ENCODE measurements at places on chromosomes 5 and 9.

- DNase-seq = no peak
Observed at GRCh38 chr5:135823881-135824280, 10.6 kb upstream of the SLC25A48 start.

GRCh38 chr9:122820490-122820845 is 7.9 kb downstream of the PDCL start:
- DNase-seq = no peak

DNA sequence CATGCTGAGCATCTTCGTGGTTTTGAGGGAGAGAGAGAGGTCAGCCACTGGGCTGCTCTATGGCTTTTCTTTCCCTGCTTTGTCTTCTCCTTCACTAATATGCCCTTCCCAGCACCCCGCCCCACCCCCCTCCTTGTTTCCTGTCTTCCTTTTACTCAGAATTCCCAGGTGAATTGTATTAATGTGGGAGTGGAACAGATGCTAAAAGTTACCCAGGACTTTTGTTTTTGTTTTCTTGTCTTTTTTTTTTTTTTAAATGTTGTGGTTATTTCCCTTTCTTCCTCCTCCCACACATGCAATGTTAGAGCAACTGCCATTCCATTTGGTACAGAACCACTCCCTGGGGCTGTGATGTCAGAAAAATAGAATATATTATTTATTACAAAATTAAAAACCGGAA is 442.7 kb upstream of the CD180 start:
- no peak for DNase-seq

DNA sequence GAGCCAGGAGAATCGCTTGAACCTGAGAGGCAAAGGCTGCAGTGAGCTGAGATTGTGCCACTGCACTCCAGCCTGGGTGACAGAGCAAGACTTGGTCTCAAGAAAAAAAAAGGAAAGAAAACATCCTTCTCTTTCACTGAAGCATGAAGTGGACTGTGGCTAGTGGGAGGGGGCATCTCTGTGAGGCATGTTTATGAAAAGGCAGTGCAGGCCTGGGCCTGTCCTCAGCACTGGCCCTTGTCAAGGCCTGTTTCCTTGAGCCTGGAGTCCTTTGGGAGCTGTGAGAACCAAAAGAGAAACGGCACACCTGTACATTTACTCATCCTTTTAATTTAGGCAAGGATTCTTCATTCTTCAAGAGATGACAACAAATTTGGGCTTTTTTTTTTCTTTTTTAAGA is 18.3 kb upstream of the FUBP3 start:
- no peak for DNase-seq

GRCh38 chr5:147732291-147732883 is 50.1 kb downstream of the JAKMIP2 start:
- no peak for DNase-seq

- DNase-seq = no peak
Observed at GRCh38 chr9:110897943-110898342, 140.3 kb downstream of the LPAR1 start.

DNA sequence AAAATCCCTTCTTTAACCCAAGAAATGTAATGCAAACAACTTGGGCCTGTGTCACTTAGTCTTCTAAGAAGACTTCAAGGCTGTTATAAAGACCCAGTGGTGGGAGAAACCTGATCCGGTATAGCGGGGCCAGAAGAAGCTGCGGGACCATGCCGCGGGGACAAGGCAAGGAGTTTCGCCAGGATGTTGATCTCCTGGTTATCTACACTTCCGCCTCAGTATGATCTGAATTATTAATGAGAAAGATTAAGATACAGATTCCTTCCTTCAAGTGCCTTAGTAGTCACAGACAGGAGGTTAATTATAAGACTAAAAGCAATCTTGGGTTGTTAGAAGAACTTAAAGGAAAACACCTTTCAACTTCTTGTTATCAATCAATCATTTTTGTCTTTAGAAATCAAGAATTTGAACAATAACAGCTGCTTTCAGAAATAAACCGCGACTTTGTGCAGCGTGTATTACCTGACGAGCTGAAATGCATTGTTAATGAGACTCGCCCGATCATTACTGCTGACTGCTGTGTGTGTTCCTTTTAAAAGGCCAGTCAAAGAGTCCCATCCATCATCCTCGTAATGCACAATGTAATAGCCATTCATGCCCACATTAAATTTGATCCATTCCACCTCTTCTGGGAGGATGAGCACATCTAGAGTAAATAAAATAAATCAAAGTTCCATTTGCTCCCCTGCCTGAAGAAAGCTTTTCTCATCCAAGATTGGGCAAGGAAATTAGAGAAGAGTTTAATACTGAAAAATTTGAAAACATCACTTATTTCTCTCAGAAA is 22.2 kb downstream of the ERAP1 start:
- no peak for DNase-seq

GRCh38 chr9:129933185-129934040 is 98.2 kb downstream of the USP20 start:
- no peak for DNase-seq
